ENCODE measurements at places on chromosomes 12 and 14. TPM values are rescaled to one million over a fixed set of nuclear protein-coding genes. Genes with fewer than 3 reads are reported as not detected.

RASSF9 gene
- total RNA-seq, result 0.23 TPM

- no peak for DNase-seq
Measured at GRCh38 chr12:42977451-42978230, 388.1 kb upstream of the PRICKLE1 start.

DNA sequence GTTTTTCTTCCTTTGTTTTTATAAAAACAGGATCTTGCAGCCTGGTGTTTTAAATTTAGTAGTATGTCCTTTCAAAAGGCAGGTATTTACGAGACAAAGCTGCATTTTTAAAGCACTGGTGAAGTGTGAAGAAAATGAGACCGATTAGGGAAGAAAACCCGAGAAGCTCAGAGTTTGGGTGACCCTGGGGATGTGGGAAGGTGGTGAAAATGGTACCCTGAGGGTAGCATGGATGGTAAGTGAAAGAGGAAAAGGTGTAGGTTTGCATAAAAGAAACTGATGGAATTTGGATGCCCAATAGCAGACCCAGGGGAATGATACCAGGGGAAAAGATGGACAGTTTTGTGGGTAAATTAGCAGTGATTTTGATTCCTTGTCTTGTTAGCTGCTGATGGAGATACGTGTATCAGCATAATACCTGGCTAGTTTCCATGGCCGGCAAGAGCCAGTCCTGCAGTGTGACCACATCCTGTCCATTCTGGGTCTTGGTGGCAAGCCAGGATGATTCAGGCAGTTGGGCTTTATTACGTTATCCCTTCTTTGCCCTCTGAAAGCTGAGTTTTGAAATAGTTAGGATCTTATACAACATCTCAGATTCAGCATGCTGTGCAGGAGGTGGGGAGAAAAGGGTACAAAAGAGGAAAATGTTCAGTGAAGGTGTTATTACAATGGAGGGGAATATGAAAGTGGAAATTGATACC lies 8.9 kb downstream of the BICD1 start:
- peak; percentile 99 for DNase-seq

GRCh38 chr12:1859643-1860042 lies 39.3 kb downstream of the LRTM2 start:
- DNase-seq, result peak; percentile 30

OAS3 gene
- total RNA-seq, result 46.8 TPM

NGB gene
- not detected for total RNA-seq

- no peak for DNase-seq
Measured at GRCh38 chr14:61471297-61472005, 150.1 kb downstream of the PRKCH start.

TRIM9 gene
- total RNA-seq, result 0.48 TPM

DNA sequence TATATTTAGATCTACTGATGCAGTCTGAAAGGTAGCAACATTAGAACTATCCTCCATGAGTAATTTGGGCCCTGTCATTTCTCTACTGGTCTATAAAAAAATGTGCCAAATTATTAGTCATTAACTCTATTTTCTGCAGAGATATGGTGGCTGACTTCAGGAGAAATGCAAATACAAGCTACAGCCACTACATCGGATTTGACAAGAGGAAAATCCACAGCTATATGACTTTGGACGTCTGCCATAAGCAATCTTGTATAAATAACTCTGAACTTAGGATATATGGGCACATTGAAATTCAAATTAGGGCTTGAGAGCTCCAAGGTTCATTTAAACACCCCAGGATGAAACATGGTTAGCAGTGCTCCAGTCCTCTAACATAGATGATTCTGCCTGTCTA lies 983.0 kb upstream of the LRFN5 start:
- DNase-seq, result no peak
